G401 (cell line): ENCODE measurements at places on chromosomes 2 and 18. TPM values are rescaled to one million over a fixed set of nuclear protein-coding genes. Genes with fewer than 3 reads are reported as not detected.

The OBSL1 gene
- 106 and 117 TPM in 2 replicates for total RNA-seq

The BAZ2B gene
- 19.9 and 28.8 TPM in 2 replicates for total RNA-seq

The SRBD1 gene
- total RNA-seq: 5.6 and 16.5 TPM in 2 replicates

The CRYGC gene
- 7.2 and 9.0 TPM in 2 replicates for total RNA-seq

The DSG1 gene
- not detected in 2 replicates for total RNA-seq

The ALPP gene
- 6.2 and 9.0 TPM in 2 replicates for total RNA-seq

The KIF1A gene
- 15.3 and 24.9 TPM in 2 replicates for total RNA-seq

The SGO2 gene
- total RNA-seq: 2.6 and 8.6 TPM in 2 replicates

The MC4R gene
- not detected in 2 replicates for total RNA-seq

The ATAD2B gene
- total RNA-seq: 5.9 and 6.0 TPM in 2 replicates

The CNRIP1 gene
- total RNA-seq: 8.4 and 19.8 TPM in 2 replicates

DNA sequence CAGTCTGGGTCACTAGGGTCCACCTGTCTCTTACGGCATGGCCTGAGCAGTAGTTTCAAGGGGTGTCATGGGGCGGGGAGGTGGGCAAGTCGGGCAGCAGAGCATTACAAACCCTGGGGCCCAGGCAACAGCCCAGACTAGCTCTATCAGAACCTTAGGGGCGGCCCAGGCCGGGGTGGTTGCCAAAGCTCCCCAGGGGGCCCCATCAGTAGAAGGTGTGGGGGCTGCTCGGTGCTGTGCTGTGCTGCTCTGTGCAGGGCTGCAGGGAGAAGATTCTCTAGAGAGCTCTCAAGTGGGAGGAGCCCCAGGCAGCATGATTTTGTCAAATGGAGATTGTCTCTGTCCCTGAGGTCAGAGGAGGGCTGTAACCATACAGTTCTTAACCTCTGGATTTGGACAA is 36.4 kb upstream of the SLC14A1 start:
- no peak for DNase-seq

GRCh38 chr18:9237981-9238380 is 96.6 kb upstream of the TWSG1 start:
- no peak for DNase-seq

DNA sequence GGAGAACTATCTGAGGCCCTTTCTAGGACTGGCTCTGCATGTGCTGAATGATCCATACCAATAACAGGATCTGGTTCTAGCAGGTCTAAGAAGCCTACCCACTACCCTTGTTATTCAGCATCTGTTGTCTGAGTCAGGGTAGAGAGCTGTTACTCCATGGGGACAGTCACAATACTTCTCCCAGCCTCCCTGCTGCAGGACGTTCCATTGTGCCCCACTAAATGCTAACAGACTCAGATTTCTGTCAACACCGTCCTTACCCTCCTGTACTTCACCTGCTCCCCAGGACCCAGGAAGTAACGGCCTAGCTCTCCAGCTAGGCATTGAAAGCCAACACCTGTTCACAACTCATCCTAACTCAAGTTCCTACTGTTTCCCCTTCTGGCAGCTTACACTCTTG is 719.7 kb upstream of the ID2 start:
- no peak for DNase-seq

GRCh38 chr2:101718993-101719571 is 21.6 kb downstream of the MAP4K4 start:
- no peak for DNase-seq

- DNase-seq: no peak
Measured at GRCh38 chr2:195533771-195534642, 123.0 kb upstream of the SLC39A10 start.

DNA sequence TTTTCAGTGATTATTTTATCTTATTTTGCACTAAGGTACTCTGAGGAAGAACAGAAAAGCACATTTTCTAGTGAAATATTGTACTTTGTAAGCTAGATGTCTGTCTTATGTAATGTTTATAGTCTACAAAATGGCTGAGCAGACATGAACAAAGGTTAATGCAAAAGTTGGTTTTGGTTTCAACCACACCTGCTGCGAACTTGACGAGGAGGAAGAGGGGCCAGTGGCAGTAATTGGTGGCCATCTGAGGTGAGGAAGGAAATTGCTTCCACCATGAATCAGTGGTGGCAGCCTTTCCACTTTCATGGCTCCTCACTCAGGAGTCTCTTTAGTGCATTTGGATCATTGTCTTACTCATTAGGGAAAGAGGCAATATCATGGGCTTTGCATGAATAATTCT is 894.2 kb downstream of the CNTNAP5 start:
- no peak for DNase-seq

DNA sequence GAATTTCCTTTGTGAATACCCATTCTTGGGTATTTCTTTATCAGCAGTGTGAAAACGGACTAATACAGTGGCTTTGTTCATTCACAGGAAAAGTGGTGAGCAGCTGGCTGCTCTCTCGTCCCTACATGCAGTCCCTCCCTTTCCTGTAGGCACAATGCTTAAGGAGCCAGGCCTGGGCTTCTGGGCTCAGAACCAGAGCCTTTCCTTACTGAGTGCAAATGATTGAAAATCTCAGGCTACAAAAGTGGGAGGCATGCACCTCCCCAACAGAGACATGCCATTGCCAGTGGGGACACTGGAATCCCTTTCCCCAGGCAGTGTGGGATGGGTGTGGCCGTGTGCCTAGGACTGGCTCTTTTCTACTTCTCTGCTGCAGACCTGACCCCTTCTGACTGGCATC is 61.3 kb downstream of the MCFD2 start:
- DNase-seq: no peak

- DNase-seq: no peak
Measured at GRCh38 chr2:182061739-182062138, 76.1 kb downstream of the PPP1R1C start.

DNA sequence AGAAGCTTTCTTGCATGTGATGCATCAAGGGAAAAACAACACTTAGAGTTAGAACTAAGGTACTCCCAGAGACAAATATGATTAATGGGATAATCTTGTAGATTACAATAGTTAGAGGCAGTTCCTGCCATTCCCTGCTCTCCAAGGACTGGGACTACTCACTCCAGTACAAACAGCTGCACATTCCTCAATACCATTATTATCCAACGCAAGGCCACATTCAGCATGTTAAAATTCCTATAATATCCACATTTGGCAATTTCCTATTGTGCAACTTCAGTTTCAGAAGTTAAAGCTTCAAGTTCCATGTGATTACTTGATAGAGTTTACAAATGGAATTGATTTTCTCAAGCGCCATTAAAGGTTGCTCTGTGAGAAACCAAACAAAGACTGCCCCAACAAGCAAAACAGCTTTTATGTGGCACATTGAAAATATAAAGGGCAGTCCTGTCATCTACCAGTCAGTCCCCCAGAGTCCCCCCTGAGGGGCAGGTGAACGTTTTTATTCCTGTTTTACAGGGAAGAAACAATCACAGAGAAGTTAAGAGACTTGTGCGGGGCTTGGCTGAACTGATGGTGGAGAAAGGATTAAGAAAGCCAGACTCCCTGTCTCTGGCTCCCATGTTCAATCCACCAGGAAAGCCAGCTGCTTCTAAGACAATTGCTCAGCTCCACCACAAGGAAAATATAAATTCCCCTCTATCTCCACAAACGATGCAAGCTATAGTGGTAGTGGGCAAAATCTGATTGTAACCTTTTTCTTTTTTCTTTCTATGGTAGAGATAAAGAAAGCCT is 72.6 kb downstream of the TXNL1 start:
- DNase-seq: no peak

DNA sequence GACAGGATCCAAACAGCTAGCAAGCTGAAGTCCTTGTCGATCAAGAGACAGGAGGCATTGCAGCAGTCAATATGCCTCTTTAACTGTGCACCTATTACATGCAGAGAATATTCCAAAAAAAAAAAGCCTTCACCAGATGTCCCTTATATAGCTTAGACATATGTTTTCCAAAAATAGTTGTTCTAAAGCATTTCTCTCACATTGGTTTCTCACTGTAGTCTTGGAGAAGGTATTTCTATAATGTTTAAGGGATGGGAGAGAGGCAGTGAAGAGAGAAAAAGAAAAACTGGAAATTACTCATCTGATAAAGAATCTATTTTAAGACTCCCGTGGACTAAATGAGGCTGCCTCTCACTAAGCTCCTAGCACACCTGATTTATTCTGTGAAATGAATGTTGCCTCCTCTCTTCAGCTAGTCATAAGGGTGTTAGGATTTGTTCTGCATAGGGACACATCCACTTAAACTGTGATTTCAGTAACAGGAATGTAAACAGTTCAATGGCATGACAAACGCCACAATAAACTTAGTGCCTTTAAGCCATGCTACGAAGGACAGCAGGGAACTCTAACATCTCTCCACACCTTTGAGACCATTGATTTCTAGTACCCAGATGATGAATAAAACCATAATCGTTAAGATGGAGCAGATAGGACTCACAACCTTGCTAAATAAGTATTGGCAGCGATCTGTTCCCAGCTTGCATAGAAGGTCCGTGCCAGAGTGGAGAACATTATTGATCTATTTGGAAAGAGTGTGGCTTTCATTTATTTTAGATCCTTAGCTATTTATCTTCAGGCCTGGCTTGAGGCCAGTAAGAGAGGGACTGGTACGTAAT is 98.6 kb upstream of the NCK2 start:
- DNase-seq: no peak

- DNase-seq: no peak
Measured at GRCh38 chr18:13940326-13940725, 25.0 kb upstream of the MC2R start.

- DNase-seq: no peak
Measured at GRCh38 chr2:85329181-85329651, 1.4 kb upstream of the TGOLN2 start.

- DNase-seq: no peak
Measured at GRCh38 chr2:111227716-111228141, 107.0 kb downstream of the BCL2L11 start.

GRCh38 chr2:198571393-198571792 is 767.0 kb downstream of the PLCL1 start:
- no peak for DNase-seq

DNA sequence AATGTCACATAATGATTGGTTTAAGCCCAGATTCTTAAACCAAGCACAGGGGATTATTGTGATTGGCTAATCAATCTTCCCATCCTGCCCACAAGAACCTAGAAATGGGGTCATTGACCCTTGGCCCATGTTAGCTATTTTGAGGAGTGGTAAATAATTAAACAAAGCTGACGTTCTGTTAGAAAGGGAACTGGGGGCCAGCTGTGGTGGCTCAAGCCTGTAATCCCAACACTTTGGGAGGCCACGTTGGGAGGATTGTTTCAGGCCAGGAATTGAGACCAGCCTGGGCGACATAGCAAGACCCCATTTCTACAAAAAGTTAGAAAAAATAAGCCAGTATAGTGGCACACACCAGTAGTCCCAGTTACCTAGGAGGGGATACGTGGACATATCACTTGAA is 37.8 kb upstream of the PTPN4 start:
- DNase-seq: no peak

DNA sequence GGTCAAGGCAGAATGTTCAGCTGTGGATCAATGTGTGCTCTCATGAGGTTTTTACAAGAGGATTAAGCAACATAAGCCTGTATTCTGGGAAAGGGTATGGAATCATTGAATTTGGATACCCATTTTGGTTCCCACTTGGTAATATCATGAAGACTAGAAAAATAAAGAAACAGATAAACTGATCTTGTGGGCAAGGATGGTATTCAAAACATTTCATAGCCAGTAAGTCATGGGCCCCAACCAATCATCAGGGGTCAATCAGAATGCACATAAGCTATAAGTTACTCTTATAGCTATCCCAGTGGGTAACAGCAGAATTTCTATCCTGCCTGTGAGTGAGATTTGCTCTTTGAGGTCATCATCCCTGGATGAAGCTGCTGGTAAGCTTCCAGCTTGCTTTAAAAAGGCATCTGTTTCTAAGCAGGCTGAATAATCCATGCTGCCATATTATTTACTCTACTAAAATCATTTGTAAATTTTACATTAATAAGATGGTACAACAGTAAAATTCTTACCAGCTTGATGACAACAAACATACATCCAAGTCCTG is 291.2 kb downstream of the RAD51AP2 start:
- DNase-seq: peak; percentile 43

DNA sequence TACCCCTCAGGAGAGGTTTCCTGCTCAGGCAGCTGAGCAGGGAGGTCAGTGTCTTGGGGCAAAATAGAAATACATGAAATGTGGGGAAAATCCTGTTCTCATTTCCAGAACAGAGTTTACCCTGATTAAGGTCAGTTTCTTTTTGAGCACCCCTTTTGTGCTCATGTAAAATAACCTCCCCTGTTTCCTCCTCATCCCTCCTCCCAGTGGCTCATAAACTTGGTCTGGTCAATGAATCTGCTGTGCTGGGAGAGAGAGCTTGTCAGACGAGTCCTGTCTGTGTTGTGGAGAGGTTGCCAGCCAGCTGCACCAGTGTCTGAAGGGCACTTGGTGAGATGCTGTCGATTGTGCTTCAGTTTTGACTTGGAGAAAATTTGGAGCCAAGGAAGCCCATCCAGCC is 48.6 kb downstream of the NTSR2 start:
- DNase-seq: no peak

DNA sequence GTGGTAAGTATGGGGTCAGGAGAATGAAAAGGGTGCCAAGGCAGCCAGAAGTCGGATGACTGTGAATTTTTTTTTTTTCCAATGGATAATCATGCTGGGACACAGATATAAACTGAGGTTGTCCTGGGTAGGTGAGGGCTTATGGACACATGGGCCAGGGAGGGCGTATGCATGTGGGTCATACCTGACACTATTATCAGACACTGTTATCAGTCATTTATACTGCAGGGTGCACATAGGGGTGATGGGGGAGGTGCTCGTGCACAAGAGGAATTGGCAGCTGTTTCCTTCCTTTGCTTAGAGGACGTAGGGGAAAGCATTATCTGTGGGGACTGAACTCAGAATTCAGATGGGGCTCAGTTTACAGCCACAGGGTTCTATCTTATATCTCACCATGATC is 10.1 kb downstream of the CTIF start:
- no peak for DNase-seq

- DNase-seq: peak; percentile 50
Measured at GRCh38 chr2:170073288-170073687, 104.7 kb upstream of the MYO3B start.

GRCh38 chr2:12424809-12425208 is 291.9 kb upstream of the TRIB2 start:
- DNase-seq: no peak

- DNase-seq: no peak
Measured at GRCh38 chr2:161208527-161209139, 48.4 kb downstream of the TANK start.

DNA sequence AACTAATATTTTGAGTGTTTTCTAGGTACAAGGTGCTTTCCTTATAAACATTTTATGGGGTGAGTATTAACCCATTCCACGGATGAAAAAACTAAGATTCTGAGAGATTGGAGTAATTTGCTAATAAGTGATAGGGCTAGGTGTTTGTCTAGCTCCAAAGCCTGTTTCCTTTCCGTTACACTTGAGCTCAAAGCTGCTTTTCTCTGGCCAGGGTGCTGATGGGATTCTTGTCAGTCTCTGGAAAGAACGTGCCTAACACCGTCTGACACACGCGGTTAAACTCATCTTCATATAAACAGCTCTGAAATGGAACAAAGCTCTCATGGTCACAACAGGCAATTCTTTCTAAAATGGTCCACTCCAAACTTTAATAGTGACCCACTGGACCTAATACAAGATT is 2.0 kb upstream of the ANKRD29 start:
- no peak for DNase-seq

- peak; percentile 47 for DNase-seq
Measured at GRCh38 chr2:43100883-43101662, 125.3 kb downstream of the ZFP36L2 start.
